Stimulated activated CD8-positive, alpha-beta memory T cell treated with anti-CD3 and anti-CD28 coated beads, Interleukin-2, amount 100 ng/mL, for 1 hour (primary cell): ENCODE measurements at places on chromosomes 12 and 14.

DNA sequence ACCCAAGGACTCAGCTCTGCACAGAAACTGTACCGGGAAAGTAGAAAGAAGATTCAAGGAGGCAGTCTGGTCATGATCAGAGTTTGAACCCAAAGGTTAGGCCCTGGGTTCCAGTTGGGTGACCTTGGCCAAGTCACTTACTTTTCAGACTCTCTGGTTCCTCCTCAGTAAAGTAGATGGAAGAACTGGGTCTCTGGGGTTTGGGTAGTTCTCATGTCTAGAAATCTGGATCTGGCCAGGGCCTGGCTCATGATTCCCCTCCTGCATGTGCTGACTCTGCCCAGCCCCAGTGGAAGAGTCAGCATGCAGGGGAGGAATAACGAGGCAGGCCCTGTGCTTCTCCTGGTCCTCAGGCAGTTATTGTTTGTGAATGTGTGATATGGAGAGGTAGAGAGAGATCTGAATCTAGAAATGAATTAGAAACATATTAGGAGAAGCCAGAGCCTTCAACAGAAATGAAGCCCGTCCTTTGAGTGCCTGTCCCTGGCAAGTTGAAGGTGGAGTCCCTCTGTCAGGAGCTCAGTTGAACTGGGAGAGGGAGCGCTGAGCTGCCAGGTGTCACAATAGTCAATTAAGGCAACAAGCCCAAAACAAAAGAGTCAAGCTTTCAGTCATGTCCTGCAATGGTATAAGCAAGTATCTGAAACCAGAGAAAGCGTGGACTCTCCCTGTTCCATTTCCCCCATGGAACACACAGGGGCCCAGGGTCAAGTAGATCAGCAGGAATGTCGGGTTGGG is 131.3 kb upstream of the HIF1A start:
- no peak for DNase-seq

DNA sequence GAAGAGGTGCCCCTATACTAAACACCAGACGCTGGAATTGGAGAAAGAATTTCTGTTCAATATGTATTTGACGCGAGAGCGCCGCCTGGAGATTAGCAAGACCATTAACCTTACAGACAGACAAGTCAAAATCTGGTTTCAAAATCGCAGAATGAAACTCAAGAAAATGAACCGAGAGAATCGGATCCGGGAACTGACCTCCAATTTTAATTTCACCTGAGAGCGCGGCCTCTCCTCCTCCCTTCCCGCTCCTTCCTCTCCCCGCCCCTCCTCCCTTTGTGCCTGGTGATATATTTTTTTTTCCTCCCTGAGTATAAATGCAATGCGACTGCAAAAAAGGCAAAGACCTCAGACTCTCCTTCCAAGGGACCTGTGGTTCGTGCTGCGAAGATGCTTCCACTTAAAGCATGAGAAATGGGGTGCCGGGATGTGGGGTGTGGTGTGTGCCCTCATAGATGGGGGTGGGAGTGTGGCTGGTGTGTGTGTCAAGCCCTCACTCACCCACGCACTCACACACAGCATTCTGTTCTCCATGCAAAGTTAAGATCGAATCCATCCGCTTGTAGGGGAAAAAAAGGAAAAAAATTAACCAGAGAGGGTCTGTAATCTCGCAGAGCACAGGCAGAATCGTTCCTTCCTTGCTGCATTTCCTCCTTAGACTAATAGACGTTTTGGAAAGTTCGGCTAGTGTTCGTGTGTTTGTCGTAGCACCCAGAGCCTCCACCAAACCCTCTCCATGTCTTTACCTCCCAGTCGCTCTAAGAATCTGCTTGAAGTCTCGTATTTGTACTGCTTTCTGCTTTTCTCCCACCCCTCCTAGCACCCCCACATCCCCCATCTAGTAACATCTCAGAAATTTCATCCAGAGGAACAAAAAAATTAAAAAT is 4.5 kb downstream of the HOXC10 start:
- no peak for DNase-seq

DNA sequence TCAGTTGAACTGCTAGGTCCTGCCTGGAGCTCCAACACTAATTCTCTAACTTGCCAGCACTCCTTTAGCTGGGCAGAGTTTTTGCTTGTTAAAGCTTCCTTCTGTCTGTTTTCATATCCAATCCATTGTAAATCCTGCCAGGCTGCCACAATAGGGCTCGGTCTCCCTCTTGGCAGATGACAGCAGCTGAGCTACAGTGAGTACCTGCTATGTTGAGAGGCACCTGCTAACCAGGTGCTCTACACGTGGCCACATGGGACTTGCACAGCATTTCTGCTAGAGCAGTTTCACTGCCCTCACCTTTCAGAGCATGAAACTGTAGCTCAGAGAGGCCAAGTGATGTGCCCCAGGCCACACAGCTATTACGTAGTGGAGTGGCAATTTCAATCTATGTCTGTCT is 106.6 kb upstream of the NOS1 start:
- DNase-seq = no peak

DNA sequence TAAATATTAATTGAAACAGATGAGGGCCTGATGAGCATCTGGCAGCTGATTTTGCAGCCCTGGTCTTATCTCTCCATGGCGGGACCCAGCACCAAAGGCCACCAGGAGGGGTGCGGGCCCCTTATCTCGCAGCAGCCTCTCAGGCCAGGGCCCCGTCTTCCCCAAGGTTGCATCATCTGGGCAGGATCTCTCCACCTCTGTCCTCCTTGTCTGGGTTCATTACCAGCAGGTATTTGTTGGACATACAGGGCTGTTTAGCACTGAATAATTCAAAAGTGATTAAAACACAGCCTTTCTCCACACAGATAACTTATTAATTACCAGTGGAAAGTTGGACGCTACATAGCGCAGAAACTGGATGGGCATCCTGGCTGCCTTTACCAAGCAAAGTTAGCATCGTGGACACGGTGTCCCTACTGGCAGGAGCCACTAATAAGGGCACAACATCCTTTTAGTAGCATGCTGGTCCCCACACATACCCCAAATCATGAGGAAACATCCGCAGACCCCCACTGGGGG is 25.8 kb downstream of the TMEM120B start:
- no peak for DNase-seq

- no peak for DNase-seq
Measured at GRCh38 chr12:50047693-50048250, 9.6 kb upstream of the ASIC1 start.

GRCh38 chr12:85740186-85740585 is 96.0 kb downstream of the RASSF9 start:
- DNase-seq = no peak

- DNase-seq = no peak
Measured at GRCh38 chr14:75323571-75323970, 44.9 kb downstream of the FOS start.

GRCh38 chr12:54479421-54479820 is 6.0 kb upstream of the GTSF1 start:
- no peak for DNase-seq

- DNase-seq = no peak
Measured at GRCh38 chr12:40963751-40964150, 224.4 kb upstream of the PDZRN4 start.

DNA sequence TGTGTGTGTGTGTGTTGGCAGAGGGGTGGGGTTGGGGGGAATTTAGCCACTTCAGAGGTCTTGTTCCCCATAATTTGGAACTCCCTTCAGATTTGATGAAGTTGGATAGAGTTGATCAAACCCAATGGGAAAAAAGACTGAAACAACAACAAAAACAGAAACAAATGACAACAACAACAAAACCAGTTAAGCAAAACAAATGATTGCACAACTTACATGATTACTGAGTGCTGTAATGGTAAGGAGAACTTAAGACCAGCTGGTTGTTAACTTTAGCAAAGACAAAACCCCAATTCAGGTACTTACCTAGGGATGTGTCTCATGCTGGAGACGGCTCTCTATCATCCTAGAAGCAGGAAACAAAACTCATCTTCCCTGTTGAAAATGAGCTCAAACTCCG is 107.8 kb upstream of the DDHD1 start:
- DNase-seq = no peak

- no peak for DNase-seq
Measured at GRCh38 chr14:91509878-91510170, 286 bp downstream of the PPP4R3A start.

DNA sequence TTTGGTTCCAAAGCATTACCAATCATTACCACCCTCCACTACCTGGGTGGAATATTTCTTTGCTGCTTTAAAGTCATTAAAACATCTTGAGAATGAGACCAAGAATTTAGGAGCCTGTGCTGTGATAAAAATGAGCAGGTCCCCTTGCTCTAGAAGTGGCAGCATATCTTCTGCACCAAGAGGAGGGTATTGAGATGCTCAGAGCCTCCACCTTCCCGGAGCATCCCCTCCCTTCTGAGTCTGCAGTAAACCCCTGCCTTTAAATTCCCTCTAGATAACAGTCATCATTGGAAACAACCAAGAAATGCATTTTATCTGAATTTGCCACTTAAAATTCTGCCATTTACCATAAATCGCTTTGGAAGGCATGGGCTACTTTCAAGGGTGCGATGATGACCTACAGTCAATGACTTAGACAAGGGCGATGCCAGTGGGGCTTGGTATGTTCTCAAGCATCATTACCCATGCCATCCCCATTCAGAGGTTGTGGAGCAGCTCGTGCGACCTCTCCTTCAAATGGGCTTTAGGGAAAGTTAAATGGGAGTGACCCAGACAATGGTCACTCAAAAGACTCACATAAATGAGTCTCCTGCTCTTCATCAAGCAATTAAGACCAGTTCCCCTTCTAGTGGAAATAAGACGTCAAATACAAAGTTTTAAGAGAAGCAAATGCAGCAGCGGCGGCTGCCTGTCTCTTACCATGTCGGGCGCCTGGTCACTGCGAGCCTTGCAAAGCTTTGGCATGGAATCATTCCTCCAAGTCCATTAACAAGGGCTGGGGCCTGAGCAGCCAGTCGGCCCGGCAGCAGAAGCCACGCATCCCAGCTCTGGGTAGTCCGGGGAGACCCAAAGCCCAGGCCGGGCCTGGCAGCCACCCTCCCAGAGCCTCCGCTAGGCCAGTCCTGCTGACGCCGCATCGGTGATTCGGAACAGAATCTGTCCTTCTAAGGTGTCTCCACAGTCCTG is 334.5 kb downstream of the TMEM121 start:
- no peak for DNase-seq

GRCh38 chr12:128399253-128399652 is 132.3 kb downstream of the TMEM132C start:
- no peak for DNase-seq

DNA sequence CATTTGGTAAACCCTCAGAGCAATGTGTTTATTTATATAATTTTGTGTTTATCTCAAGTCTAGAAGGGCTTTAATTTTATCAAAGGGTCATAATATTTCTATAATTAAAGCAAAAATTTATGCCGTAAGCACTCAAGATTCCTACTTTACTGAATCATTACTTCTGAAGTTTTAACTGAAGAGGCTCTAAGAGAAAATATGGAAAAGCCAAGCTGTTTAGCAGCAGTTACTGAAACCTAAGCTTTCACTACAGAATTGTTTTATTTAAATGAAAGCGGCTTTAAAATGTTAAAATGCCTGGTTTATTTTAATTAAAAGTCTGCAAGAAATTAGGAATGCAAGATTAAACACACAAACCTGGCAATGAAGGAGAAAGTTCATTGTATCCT is 73.9 kb upstream of the BBS10 start:
- no peak for DNase-seq

DNA sequence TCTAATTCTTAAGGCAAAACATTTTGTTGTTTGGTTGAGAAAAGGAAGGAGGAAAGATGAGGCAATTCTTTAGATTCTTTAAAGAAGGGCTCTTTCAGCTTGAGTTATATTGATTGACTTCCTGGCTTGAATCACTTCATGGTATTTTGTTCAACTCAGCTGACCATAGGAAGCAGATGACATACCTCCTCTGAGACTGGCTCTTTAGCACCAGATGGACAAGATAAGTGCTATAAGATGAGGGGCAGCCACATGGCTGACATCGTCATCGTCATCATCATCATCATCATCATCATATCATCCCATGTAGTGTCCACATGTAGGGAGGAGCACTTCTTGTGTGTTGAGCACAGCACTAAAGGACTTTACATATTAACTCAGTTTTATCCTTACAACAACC is 81.3 kb downstream of the SSPN start:
- no peak for DNase-seq

DNA sequence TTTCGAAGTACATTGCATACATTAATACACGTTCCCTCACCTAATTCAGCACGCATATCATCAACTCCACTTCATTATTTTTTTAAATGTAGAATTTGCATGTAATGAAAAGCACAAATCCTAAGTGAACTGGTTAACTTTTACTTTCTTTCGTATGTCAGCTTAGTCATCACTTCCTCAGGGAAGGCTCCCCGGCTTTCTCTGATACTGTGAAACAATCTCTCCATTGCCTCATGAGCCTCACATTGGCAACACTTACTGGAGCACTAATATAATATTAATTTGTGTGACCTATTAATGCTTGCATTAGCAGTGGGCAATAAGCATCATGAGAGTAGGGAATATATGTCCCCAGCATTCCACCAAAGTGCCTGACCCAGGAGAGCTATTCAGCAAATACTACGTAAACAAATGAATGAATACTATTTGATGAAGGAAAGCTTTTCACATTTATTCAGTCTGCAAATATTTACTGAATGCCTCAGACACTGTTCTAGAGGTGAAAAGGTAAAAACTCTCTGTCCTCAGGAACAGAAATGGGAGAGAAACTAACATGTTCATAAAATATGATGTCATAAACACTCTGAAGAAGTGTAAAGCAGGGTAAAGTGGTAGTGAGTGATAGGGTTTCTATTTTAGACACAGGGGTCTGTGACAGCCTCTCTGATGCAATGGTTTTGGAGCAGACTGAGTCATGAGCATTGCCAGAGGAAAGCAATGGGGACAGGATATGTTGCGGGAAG is 327.5 kb upstream of the DIO2 start:
- no peak for DNase-seq

- DNase-seq = no peak
Measured at GRCh38 chr14:30387871-30388270, 171.1 kb upstream of the G2E3 start.

DNA sequence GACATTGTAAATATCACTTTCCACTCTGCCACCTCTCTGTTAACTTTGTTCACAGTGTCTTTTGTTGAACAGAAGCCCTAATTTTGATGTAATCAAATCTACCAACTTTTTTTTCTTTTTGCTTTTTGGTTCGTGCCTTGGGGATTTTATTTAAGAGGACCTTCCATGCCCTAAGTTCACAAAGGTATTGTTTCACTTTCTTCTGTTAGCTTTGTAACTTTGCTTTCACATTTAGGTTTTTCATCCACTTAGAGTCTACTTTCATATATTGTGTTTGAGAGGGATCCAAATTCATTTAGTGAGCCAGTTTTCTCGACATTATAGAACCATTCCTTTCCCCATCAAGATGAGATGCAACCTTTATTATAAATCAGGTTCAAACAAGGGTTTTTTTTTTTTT is 275.7 kb upstream of the CRY1 start:
- DNase-seq = no peak
